Kasumi-1 (cell line): ENCODE measurements at places on chromosomes 7 and 10.

GRCh38 chr10:775245-776075 lies 86.0 kb upstream of the DIP2C start:
- peak; percentile 68 for DNase-seq

GRCh38 chr10:127984945-127985344 lies 78.0 kb downstream of the PTPRE start:
- no peak for DNase-seq

GRCh38 chr7:92421676-92422435 lies 25.4 kb upstream of the GATAD1 start:
- DNase-seq, result peak; percentile 20

GRCh38 chr7:114670676-114671075 lies 251.2 kb upstream of the MDFIC start:
- DNase-seq, result no peak
